ENCODE measurements at places on chromosomes 16 and 17. TPM values are rescaled to one million over a fixed set of nuclear protein-coding genes. Genes with fewer than 3 reads are reported as not detected.

DNA sequence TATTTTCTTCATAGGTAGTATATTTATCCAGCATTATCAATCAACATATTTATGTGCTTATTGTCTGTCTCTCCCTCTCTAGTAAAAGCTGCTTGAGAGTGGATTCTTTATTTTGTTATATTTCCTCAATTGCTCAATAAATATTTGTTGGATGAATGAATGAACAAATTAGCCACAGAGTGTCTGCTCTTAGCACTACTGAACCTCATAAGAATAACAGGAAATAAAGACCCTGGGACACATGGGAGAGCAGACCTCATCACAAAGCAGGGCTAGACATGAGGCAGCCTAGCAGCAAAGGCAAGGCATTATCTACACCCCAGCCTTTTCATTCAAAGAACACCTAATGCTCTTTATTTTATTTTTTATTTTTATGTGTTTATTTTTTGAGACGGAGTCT lies 34.9 kb upstream of the TANC2 start:
- H3K4me1 ChIP-seq: no peaks in the 10 kb centered on the region
- no peak overlapping the region for H3K4me3 ChIP-seq
- no peaks in the 10 kb centered on the region for H3K36me3 ChIP-seq
- peaks cover 4% of the 10 kb centered on the region for H3K27me3 ChIP-seq
- no peak for DNase-seq
- H3K27ac ChIP-seq: no peak overlapping the region

- H3K27ac ChIP-seq: no peak overlapping the region
- no peaks in the 10 kb centered on the region for H3K27me3 ChIP-seq
- no peak for DNase-seq
- H3K4me3 ChIP-seq: no peak overlapping the region
These were observed 9.5 kb upstream of the MRPL12 start for GRCh38 chr17:81693509-81694210.

DNA sequence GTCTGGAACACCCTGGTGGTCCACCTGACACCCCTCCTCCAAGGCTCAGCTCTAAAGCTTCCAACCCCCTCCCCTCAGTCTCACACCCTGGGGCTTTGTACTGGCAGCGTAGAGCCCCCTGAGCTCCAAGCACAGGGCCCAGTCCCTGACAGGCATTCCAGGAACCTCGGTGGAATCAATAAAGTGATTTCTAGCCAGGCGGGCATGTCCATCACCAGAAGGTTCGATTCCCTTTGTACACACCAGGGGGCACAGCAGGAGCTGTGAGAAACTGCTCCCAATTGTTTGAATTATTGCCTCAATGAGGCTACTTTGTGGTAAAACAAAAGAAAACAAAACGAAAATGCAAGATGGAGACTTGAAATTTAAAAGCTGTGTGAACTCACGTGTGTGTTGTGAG lies 51.8 kb downstream of the SMPD3 start:
- H3K4me1 ChIP-seq: peaks cover 26% of the 10 kb centered on the region
- DNase-seq: peak; percentile 20
- H3K4me3 ChIP-seq: no peak overlapping the region

OSGIN1 gene
- 1.7 TPM for total RNA-seq

DNA sequence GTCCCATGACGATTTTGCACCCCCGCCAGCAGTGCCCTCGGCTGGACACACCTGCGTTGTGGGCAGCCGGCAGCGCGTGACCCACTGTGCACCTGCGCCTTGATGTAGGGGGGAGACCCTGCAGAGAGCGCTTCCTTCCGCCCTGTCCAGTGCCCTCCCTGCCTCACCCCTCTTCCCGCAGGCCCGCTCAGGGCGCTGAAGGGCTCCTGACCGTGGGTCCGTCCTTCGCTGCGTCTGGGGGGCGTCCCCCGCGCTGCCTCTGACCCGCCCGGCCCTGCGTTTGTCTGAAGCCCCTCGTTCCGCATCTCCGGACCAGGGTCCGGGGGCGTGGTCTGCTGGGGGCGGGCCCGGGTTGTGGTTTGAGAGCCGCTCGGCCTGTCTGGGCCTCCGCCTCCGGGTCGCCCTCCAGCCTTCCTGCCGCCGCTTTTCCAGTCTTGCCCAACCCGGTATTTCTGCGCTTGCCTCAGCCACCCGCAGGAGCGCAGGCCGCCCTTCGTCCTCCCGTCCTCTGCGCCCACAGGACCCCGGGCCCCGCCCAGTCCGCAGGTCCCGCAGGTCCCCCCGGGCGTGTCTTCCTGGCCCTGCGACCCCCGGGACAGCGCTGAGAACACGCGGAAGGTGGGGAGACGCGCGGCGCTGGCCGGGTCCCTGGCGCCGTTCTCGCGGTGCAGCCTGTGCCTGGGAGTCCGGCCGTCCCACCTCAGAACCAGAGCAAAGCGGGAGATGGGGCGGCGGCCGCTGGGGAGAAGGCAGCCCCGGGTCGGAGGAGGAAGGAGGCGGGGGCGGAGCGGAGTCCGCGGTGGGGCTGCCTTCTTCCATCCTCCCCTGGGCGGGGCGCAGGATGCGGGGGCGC lies 4.0 kb upstream of the IL17C start:
- DNase-seq: no peak
- H3K4me1 ChIP-seq: no peaks in the 10 kb centered on the region
- H3K27ac ChIP-seq: no peak overlapping the region
- H3K27me3 ChIP-seq: peaks cover 11% of the 10 kb centered on the region
- peaks cover 41% of the 10 kb centered on the region for H3K36me3 ChIP-seq

All from SJSA1 (cell line).